Calu3 (cell line): ENCODE measurements at places on chromosomes 11 and 22. TPM values are rescaled to one million over a fixed set of nuclear protein-coding genes. Genes with fewer than 3 reads are reported as not detected.

DMC1 gene
- total RNA-seq, result 4.1 and 4.4 TPM in 2 replicates

GLYATL1 gene
- total RNA-seq, result not detected in 2 replicates

LRRC74B gene
- total RNA-seq, result not detected in 2 replicates

ART5 gene
- total RNA-seq, result not detected in 2 replicates

RHOD gene
- 24.1 and 24.7 TPM in 2 replicates for total RNA-seq
